ENCODE measurements at places on chromosomes 16 and 17.

- DNase-seq: no peak
Observed at GRCh38 chr17:68565661-68566441, 35.3 kb downstream of the FAM20A start.

GRCh38 chr16:23949630-23950290 lies 114.0 kb downstream of the PRKCB start:
- DNase-seq: peak; percentile 50

GRCh38 chr16:86448306-86448890 lies 61.9 kb upstream of the FOXF1 start:
- no peak for DNase-seq

- DNase-seq: no peak
Observed at GRCh38 chr17:78535273-78536197, 41.7 kb downstream of the DNAH17 start.

DNA sequence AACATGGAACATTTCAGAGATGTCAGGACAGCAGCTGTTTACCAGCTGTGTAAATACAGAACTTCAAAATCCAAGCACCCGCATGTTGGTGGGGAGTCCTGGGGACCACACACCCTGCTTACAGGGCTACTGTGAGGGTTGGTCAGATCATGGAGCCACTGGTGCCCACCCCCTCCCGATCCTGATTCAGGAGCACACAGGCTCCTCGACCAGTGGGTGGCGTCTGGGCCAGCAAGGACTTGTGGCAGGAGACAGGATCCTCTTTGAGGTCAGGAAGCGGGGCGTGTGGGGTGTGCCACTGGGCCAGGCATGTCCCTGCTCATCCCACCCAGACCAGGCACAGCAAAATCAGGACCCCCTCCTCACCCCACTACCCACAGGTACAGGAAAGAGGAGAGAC lies 83.6 kb downstream of the SDK2 start:
- DNase-seq: no peak

DNA sequence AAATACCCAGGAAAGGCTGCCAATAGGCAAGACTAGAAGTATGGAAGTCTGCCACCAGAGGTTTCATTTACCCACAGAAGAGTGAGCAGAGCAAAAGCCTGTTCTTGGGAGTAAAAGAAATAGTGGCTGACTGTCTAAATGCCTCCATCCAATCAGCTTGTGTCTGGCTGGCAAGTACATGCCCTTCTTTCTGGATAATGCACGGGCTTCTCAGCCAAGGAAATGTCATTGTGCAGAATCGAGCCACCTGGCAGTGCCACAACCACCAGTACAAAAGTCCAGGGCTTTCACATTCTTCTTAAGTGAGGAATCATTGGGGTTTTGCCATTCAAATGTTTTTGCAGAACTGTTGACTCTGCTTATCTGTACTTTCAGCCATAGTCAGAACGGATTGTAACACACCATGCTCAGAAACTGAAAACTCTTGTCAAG lies 10.1 kb upstream of the ERCC4 start:
- no peak for DNase-seq

- DNase-seq: no peak
Observed at GRCh38 chr16:68351991-68352431, 41.2 kb downstream of the PRMT7 start.

DNA sequence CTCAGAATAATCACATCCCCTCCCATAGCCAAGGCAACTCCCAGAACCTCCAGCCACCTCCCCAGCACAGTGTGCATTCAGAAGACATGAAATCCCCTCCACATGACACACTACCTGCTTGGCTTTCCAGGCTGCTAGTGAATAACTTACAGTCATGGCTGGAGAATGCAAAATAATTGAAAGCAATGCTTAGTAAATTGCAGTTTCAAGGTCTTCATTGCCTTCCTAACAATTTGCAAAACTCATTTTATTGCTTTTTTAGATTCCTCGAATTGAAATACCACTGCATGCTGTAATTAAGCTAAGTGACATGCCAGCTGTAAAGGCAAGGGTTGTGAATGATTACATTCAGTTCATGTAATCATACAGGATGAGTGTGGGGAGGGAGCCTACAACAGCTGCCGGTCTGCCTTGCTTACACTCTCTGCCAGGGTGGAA lies 29.0 kb upstream of the HOXB13 start:
- no peak for DNase-seq

- no peak for DNase-seq
Observed at GRCh38 chr17:7380321-7380720, 568 bp upstream of the TNK1 start.

GRCh38 chr17:30292286-30292858 lies 628 bp upstream of the BLMH start:
- no peak for DNase-seq

DNA sequence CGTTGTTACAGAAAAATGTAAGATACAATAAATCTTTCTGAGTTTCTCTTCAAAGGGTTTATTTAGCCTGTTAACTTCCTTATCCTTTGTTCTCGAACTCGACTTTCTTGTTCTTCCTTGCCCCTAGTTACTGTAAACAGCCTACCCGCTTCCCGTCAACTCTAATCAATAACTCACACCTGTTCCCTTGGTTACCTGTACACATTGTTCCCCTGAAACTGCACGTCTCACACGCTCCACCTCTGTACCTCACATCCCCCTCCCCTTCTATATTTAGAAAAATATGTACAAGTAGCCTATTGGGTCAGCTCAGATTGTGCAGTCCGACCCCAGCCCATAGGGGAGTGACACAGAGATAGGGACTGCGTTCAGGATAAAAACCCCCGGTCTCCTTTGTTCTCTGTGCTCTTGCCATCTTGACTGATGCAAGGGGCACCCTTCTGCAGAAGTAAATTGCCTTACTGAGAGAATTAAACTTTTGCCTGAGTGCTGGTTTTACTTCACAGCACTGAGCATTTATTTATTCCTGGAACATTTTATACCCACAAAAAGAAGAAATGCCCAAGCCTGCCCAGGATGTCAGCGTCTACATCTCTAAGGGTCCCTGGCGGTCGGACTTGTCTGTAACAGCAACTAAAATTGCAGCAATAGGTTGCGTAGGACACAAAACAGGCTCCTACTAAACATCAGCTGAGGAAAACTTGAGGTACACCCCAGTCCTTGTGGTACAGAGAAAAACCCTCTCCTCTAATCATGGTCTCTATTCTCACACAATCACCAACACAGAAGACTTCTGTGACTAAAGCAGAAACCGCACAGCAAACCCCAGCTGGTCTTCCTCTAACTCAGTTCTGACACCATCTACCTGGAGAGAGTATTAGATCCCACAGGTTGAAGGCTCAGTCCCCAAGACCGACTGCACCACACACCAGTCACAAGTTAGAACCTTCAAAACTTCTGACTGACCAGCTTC lies 11.3 kb downstream of the WDR45B start:
- no peak for DNase-seq

GRCh38 chr16:57653936-57654335 lies 14.2 kb upstream of the ADGRG3 start:
- DNase-seq: no peak

DNA sequence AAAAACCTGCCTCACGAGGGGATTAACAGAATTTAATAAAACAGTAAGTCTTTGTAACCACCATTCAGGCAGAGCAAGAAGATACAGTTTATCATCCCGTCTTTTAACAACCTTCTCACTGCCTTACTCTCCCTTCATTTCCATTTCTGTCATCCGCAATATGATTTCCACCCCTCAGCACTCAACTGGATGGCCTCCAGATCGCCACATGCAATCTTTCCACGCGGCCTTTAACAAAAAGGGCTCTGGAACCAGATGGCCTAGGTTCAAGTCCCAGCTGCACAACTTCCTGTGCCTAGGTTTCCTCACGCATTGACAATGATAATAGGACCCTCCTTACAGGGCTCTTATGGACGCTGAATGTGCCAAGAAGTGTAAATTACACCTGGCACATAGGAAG lies 103.6 kb downstream of the GAS7 start:
- no peak for DNase-seq
